ENCODE measurements at places on chromosomes 1 and 21.

- DNase-seq: no peak
Observed at GRCh38 chr1:213154056-213154685, 103.1 kb downstream of the RPS6KC1 start.

GRCh38 chr1:41489561-41489960 is 5.1 kb upstream of the EDN2 start:
- no peak for DNase-seq

DNA sequence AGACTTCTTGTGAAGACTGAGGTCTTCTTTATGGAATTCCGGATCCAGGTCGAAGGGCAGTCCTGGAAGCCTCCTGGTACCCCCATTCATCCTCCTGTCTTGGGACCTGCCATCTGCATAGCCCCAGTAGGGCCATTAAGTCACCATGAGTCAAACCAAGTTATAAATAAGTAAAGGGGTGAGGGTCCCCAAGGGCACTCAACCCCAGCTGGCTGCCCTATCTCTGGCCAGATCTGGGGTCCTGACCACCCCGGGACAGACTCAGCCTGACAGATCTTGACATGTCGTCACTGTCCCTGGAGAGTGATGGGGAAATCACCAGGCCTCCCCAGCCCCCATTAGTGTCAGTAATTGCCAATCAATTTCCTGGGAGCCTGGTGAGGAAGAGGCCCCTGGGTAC is 108.7 kb downstream of the EPHB2 start:
- DNase-seq: no peak

- DNase-seq: no peak
Observed at GRCh38 chr1:196148367-196148970, 459.8 kb downstream of the KCNT2 start.

GRCh38 chr1:24970926-24971875 is 41.1 kb upstream of the RUNX3 start:
- no peak for DNase-seq

DNA sequence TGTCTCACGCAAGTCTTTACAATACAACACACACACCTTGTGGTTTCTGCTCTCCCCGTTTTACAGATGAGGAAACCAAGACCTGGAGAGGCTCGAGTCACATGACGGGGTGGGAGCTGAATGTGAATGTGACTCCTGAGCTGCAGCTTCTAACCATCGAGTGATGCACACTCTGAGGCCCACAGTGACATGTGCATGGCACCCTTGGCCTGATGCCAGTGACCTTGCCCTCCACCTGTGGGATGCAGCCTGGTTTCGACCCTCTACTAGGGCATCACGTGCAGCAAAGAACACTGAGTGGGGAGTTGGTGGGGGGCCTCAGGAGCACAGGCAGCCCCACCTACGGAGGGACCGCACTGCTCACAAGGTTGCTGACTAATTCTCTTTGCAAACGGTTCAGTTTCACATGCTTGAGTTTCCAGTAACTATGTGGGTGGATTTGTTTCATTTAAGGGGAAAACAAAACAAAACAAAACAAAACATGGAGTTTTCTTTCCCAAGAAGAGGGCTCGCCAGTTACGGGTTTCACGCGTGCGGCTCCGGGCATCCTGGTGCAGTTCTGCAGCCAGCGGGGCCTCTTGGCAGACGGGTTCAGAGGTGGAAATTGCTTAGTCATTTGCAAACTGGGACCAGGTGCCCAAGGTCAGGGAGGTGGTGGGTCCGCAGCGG is 22.9 kb downstream of the SPSB1 start:
- no peak for DNase-seq

DNA sequence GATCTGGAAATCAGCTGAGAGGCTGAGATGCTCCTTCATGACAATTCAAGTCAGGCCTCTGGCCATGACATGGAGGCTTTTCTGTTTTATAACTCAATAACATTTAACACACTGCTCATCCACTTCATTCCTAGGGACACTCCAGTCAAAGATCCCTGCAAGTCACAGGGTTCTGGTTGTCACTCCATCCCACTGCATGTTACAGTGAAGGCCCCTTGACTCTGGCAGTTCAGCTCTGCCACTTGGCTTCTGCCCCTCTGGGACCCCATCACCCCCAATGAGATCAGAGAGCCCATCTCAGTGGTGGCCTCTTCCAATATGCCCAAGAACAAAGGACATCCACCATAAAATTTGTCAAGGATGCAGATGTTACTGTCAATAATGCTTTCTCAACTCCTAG is 10.0 kb upstream of the FAM110D start:
- no peak for DNase-seq

DNA sequence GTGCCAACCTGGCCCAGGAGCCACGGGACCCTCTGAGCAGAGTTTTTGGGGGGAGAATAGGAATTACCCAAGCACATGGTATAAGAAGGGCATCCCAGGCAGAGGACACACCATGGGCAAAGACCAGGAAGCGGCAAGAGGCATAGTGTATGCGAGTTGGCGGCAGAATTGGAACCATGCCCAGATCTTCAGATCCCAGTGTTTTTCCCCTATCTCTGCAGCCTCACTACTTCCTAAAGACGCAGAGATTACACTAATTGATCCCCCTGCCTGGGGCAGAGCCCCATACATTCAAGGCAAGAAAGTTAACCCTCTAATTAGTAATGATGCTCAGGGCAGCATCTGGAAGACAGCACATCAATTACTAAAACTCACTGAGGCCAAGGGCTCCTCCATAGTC is 48.2 kb downstream of the SYT2 start:
- DNase-seq: no peak

DNA sequence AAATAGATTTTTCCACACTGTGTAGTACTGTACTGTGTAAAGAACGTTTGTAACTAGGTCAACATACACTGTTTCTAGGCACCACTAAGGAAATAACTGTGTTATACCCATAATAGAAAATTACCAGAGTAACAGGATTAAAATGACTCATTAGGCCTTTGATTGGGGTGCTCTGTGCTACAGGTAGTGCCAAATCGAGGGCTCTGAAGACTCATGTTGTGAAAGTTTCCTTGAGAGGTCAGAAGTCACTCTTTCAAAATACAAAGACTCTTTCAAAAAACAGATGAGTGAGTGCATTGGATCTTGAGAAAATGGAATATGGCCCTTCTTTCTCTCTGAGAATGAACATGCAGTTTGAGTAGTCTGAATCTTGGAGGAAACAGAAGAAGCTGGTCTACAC is 143.0 kb downstream of the MRPL39 start:
- no peak for DNase-seq

- no peak for DNase-seq
Observed at GRCh38 chr1:232248276-232248820, 381.6 kb downstream of the SIPA1L2 start.

All from bone marrow (tissue), 2 donors.